ENCODE measurements at places on chromosomes 3 and 15.

DNA sequence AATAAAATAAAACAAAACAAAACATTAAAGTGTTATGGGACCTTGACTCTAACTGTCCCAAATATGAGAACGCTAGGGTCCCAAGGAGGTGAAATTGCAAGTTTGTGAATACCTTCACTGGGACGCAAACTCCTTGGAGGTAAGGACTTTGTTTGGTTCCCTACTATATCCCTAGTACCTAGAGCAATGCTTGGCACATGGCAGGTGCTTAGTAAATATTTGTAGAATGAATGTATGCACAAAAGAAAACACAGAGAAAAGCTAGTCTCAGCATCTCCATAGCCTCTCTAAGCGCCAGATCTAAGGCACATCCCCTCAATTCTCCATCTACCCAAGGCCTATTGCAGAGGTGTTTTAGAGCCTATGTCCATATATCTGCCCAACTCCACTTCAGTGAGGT lies 30.5 kb downstream of the GPR176 start:
- DNase-seq = no peak

DNA sequence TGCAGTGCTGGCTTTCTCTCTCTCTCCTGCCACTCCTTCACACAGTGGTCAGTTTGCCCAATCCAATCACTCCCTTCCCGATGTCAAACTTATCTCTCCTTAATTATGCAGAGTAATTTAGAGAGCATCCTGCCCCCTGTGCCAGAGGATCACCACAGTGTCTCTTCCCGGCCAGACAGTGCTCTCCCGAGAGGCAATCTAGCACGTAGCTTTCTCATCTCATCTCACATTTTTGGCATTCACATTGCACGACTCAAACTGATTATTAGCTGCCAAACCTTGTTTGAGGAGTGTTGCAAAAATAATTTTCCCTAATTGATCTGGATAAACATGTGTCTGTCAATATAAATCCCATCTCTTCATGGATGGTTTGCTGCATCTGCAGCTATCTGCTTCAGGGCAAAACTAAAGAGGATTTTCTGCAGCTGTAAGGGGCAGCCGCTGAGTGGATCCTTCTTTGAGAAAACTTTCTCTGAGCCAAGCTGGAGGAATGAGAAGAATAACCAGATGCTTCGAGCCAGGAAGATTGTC lies 37.8 kb downstream of the SSUH2 start:
- DNase-seq = no peak

DNA sequence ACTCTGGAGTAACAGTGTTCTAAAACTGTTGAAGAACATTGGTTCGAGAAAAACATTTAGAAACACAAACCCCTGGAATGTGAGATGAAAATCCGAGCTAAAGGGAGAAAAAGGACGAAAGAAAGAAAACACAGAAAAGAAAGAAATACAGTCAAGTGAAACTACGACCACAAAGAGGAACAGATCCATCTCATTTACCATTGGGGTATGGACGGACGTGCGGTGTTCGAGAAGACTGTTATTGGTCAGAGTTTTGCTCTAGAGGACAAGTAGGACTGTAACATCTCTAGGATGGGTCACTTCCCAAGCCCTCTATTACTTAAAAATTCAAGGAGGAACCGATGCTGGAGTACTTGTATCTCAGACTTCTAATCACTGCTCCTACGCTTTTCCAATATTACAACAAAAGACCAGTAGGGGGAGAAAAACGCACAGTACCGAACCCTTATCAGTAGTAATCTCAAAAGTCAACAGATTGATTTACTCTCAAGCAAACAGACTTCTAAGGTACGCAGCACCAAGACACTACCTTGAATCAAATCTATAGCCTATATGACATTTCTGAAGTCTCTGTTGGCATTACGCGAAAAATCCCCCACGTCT lies 1.1 kb upstream of the PIK3CA start:
- DNase-seq = no peak

DNA sequence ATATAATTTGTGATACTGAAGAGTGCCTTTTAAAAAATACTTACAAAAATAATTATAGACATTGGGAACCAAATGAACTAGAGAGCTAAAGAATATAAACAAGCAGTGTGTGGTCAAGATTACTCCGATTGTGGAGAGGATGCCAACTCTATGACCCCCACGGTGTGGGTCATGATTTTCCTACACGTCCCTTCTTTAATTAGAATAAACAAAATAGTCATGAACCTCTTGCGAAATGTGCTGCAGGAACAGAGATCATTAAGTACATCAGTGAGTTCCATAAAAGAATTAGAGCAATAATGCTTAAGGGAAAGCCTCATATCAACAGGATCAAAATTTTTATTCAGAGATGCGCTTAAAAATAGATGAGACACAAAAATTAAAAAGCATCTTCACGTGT lies 476.6 kb upstream of the ROBO1 start:
- DNase-seq = no peak

All from liver (tissue), 10 donors.